ENCODE measurements at places on chromosomes 16 and 17.

- no peak for DNase-seq
Measured at GRCh38 chr16:26111900-26112299, 420.1 kb downstream of the HS3ST4 start.

DNA sequence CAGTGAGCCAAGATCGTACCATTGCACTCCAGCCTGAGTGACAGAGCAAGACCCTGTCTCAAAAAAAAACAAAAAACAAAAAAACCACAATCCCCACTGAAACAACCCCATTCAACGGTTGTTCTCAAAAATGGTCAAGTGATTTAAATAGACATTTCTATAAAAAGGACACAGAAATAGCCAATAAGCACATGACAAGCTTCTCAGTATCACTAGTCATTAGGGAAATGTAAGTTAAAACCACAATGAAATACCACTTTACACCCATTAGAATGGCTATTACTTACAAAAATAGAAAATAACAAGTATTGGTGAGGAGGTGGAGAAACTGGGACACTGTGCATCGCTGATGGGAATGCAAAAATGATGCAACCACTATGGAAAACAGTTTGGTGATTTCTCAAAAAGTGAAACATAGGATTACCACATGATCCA, 26.6 kb upstream of the MYLK3 start:
- DNase-seq = no peak

DNA sequence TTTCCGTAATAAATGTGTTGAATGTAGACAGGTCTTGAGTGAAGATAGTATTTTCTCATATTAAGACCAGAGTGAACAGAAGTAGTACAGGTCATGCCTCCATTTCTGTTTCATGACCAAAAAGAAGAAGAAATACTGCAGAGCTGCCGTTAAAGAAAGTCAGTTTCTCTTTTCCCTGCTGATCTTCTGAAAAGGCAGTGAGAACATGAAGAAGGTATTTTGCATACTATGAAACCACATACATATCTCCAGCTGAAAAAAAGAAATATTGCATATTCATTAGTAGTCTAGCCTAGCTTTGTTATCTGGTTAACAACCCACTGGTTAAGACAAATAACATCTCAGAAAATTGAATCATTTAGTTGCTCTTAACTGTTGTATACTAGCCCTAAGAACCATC, 138.4 kb downstream of the PHKB start:
- no peak for DNase-seq

DNA sequence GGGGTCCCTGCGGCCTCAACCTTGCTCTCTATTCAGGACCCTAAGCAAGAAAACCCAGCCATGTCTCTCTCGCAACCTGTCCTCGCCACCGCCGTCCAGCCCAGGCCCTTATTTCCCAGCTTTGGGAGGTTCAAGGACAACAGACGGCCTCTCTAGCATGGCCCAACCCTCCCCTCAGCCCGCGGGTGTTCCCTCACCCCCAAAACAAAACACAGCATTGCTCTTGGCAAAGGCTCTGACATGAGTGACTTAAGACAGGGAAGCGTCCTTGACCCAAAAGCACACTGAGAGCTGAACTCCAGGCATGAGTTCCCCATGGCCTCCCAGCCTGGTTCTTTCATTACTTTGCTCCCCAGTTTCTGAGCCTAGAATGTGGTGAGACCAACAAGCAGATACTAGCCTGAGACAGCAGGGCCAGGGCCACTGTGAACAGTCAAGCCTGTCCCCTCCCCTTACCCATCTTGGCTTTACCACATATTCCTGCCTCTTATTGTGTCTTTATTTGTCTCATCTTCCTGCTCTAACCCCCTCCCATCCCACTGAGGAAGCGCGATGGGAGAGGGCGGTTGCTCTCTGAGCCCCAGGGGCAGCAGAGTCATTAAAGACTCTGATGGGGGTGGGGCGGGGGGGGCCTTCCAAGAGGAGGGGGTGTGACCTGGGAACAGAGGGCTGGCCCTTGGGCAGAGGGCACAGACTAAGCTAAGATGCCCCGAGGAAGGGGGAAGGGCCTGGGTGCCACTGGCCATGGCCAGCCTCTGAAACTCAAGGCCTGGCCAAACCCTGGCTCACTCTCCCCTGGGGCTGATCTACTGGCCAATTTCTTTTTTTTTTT, 11.8 kb downstream of the SREBF1 start:
- peak; percentile 71 for DNase-seq

DNA sequence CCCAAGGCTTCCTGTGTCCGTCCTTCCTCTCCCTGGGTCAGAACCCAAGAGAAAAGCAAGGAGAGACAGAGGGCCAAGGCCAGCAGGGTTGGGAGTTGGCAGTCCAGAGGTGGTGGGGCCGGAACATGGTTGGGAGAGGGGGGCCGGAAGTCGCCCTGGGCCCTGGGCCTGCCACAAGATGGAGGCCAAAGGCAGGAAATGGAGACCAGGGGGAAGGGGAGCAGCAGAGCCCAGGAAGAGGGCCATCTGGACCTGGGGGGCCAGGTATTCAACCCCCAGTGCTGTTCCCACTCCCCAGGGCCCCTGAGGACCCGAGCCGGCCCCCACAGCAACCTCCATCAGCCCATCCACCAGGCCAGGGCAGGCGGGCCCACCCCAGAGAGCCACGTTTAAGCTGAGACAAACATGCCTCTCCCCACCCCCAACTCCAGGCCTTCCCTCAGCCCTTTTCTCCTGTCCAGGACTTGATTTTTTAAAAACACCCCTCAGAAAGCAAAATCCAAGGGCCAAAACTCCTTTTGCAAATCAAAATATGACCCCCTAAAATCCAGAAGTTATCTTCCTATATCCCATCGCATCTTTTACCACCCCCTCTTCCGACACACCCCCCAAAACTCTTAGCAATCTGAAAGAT, 4.4 kb upstream of the BCL6B start:
- peak; percentile 79 for DNase-seq

DNA sequence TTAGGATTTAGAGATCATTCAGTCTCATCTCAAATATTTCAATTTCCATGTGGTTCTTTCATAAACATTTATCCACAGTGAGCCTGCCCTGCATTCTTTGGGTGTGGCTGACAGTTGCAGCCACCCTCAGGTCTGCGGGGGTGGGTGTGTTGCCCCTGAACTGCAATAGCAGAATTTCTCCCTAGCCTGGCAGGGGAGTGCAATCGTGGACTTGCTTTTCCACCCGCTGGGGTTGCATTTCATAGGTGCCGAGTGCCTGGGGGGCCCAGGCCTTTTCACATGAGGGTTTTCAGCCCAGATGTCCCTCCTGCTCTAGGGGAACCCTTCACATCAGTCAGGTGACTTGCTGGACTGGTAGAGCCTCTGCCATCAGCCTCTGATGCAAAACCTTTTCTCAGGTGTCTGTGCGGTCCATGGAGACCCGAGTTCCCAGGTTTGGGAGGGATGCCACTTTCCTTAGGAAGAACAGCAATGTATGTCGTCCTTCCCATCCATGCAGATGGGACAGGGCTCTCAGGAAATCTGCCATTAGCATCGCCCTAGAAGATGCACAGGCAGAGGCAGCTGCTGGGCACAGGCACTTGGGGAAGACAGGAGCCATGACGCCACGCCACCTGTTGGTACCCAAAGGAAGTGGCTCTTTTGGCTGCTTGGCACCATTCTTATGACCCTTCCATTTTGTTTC, 2.4 kb upstream of the USP36 start:
- peak; percentile 55 for DNase-seq

DNA sequence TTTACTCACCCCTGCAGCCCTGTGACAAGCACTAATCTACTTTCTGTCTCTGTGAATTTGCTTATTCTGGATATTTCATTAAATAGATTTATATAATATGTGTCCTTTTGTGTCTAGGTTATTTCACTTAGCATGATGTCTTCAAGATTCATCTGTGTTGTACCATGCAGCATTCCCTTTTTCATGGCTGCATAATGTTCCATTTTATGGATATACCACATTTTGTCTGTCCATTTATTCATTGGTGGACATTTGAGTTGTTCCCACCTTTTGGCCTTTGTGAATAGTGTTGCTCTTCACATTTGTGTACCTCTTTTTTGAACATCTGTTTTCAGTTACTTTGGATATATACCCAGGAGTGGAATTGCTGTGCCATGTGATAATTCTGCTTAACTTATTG, 110.3 kb downstream of the ELAC2 start:
- no peak for DNase-seq

DNA sequence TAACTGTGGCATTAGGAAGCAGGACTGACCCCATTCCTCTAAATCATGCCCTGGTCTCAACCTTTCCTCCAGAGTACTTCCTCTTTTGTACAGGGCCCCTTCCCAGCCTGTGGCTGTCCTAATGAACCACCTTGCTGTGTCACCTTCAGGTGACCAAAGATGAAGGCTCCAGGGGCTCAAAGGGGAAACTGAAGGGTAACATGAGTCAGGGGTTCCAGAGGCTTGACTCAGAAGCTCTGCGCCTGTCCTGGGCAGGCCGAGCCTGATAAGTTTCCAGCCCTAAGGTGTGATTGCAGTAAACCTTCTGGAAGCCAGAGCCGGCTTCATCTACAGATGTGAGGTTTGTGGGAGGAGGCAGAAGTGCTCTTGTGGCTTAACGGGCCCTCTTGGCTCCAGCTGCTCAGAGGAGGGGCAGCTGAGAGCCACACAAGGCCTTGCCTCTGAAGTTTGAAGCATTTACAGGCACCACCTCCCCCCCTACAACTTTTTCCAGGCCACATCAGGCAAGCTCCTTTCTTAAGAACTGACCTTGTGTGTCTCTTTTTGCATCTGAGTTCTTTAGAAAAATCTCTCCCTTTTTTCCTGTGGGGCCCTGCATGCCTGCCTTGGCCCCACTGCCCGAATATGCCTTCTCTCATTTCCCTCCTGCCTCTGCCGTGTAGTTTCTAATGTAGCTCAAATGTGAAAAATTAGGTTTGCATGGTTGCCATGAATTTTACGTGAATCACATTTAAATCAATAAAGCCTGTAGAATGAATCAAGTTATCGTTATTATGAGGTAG, 149.9 kb downstream of the CLEC16A start:
- DNase-seq = no peak

DNA sequence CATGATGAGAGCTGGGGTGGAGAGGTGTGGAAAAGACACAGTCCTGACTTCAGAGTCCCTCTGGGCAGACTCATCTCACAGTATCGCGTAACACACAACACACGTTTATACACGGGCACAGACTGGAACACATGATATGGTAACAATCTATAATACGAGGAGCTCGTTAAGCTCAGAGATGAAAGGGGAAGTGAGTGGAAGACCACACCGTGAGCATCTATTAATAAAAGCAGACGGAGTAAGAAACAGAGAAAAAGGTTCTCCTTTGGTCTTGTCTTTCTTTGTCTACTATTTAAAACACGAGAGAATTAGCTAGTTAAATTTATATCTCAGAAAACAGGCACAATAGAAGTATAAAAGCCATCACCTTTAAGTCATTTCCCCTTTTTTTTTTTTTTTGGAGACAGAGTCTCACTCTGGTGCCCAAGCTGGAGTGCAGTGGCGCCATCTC, 13.5 kb downstream of the ANKRD11 start:
- no peak for DNase-seq

- peak; percentile 82 for DNase-seq
Measured at GRCh38 chr17:1413281-1413791, 13.3 kb upstream of the YWHAE start.

GRCh38 chr17:48427598-48427997, 2.4 kb downstream of the SKAP1 start:
- DNase-seq = no peak

DNA sequence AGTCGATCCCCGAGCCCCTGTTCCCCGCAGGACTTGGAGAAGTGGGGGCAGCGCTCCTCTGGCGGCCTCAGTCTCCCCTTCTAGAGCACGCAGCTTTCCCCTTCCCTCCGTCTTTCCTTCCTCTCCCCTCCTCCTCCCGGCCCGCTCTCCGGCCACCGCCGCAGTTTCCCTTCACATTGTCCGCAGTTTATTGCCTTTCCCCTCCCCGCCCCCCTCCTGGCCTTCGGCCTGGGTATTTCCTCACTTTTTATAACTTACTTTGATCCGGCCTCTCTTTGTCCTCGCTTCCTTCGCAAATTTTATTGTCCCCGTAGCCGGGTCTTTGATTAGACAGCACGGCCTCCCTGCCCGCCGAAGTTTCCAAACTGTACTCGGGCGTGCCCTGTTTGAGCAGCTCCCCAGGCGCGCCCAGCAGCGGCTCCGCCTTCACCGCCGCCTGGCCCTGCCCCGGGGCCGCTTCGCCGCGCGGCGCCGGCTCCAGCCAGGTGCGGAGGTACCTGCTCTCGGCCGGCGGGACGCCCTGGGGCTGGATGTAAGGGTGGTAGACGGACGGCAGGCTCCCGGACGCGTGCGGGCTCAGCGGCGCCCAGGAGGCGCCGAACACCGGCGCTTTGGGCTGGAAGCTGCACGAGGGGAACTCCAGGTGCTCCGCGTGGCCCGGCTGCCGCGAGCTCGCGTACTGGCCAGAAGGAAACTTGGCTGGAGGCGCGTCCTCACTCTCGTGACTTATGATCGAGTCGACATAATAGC, 488 bp downstream of the HOXB9 start:
- DNase-seq = no peak

DNA sequence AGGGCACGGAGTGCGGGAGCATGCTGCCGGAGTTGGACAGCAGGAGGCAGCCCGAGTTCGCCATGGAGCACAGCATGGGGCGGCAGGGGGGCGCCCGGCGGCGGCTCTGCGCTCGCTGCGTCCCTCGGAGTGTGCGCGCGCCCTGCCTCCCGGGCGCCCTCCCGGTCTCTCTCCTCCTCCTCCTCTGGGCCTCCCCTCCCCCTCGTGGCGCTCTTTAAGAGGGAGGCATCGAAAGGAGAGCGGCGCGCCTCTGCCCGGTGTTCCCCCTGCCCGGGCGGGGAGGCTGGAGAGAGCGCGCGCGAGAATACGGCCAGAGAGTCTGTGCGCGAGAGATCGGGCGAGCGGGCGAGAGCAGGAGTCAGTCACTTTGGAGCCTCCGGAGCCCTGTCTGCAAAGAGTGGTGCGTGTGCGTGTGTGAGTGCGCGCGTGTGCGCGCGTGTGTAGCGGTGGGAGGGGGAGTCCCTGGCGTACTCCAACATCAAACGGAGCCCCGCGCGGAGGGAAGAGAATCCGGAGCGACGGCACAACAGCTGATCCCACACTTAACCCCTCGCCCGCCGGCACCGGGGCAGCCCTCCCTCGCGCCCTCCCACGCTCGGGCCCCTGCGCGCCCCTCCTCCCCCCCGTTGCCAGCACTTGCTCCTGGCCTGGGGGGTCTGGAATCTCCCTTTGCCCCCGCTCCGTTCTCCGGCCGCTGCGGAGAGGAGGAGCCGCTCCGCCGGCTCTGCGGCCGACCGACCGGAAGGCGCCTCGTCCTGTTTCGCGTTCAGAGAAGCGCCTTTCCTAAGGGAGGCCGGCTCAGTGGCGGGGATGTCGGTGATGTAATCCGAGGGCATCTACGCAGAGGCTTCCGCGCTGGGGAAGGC, 108.9 kb downstream of the ENGASE start:
- no peak for DNase-seq

DNA sequence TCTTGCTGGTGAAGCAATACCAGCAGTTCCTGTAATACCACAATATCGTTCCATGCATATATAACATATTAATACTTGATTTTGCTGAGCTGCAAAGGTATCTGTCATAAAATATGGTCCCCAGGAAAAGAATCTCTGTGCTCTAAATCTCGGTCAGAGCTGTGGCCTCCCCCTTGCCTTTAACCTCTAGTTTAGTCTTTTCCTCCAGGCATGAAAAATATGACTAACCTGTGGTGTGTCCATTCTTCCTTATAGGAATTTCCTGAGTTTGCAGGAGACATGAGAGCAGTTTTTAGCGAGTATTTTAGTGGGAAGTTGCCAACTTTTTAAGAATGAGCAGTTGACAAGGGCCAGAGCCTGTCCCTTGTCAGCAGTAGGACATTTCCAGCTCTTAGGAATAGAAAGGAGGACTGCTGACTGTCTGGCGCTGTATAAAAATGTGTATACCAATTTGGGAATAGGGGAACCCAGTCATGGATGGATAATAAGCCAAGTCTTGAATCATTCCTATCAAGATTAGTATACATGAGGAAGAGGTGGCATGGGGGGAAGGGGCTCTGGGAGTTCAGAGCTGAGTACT, 8.7 kb downstream of the ATXN1L start:
- no peak for DNase-seq

Data from Right ventricle myocardium superior (tissue), 1 donor.